ENCODE measurements at places on chromosomes 6 and 20.

- DNase-seq: no peak
These were observed 8.4 kb downstream of the CCDC167 start for GRCh38 chr6:37491171-37491829.

GRCh38 chr6:137989664-137990063 is 117.6 kb downstream of the PERP start:
- no peak for DNase-seq

GRCh38 chr6:15800841-15801617 is 138.2 kb upstream of the DTNBP1 start:
- DNase-seq: no peak

DNA sequence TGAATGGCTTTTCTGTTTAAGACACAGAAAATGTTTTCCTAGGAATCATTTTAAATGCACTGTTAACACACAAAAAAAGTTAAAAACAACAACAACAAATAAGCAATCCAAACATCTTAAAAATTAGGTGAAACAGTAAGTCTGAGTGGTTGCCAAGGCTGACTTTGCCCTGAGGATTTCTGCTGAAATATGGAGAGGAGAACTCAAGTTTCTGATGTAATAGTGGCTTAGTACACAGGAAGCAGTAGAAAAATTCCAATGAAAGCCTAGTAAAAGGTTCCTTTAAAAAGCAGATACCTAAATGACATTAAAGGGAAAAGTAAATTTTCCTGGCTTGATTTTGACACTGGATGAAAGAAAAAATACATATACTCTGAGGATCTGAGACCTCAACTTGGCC is 184.2 kb downstream of the EPM2A start:
- DNase-seq: no peak

- DNase-seq: no peak
These were observed 3.1 kb upstream of the WFDC5 start for GRCh38 chr20:45118028-45118427.

DNA sequence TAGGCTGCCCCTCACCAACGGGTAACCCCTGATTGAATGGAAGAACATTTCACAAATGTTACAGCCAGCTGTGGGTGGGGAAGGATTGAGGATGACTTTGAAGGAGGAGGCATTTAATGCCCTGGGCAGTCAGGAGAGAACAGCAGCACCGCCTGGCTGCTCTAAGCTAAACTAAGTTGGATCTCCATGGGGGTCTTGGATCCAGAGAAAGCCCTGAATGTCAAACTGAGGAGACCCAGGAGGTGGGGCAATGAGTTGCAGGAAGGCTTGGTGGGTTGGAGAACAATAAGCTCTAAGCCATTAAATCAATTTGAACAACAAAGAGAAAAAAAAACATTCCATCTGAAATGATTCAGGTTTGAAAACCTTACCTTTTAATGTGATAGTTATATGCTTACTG is 35.4 kb downstream of the TMX4 start:
- no peak for DNase-seq

GRCh38 chr6:156944412-156944811 is 167.2 kb downstream of the ARID1B start:
- no peak for DNase-seq

- peak; percentile 14 for DNase-seq
These were observed 78.3 kb downstream of the TBX18 start for GRCh38 chr6:84685983-84686584.

GRCh38 chr20:56414842-56415765 is 3.0 kb downstream of the CASS4 start:
- DNase-seq: no peak

DNA sequence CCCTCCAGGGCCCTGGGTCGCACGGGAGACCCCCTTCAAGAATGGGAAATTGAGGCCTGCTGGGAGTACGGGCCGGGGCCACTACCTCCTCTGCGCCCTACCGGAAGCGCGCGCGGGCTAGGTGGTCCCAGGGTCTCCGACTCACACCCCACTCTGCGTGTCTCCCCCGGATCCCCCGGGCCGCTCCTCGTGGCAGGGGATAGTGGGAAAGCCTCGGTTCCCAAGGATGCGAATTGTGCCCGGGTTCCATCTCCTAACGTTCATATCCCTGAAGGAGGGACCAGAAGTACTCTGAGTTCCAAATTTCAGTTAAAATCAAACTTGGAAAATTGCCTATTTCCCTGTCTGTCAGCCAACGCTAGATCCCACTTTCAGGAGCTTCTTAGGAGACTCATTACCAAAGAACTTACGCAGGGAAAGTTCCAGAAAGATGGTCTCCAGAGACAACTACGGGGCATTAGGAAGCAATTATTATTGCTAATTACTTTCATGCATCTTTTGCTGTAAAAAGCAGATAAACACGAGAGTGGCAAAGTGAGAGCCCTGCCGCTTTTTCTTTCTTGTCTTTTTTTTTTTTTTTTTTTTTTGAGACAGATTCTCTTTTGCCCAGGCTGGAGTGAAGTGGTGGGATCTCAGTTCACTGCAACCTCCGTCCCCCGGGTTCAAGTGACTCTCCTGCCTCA is 858 bp downstream of the FAM83D start:
- DNase-seq: no peak

DNA sequence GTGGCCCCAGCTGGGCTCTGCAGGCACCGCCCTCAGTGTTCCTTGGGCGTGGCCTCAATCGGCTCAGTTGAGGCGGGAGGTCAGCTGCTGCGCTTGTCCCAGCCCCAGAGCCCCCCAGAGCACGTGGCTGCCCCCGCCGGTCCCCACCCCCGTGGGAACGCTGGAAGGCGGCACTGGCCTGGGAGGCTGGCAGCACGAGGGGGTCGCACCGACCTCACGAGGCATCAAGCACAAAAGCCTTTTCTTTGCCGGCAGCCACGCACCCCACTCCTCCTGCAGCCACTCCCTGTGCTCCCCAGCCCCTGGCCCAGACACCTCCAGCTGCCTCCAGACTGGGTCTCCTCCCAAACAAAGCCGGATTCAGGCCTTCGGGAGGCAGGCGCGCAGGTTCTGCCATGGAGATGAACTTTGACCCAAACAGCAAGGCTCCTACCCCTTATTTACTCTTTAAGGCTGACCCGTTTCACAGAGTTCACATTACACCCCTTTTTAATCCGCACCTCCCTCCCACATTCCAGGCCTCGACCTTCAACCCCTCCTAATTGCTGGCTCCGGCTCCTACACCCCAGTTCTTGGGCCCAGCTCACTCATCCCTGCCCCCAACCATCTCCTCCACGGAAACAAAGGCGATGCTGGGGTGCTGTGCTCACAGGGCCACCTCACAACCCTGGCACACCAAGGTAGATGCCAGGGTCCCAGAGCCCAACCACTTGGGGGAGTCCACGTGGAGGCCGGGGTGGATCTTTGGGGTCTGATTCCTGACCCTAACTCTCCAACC is 111.7 kb downstream of the NOL4L start:
- peak; percentile 83 for DNase-seq
